WTC11 (cell line): ENCODE measurements at places on chromosomes 7 and 10.

DNA sequence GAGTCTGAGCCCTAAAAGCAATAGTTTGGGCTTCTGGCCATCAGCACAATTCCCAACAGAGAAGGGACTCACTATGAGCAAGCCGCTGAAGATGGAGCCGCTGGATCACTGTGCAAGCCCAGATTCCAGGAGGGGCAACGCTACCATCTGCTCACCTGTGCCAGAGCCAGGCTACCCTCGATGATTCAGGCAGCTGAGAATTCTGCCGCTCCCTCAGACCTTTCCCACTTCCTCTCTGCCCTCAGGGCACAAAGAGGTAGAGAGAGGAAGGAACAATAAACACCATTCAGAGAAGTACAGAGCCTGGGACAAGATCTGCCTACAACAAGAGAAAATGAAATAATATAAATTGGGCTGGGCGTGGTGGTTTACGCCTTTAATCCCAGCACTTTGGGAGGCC lies 98.1 kb downstream of the MYOF start:
- DNase-seq: no peak
- H3K4me3 ChIP-seq: no peak overlapping the region
- H3K36me3 ChIP-seq: no peaks in the 10 kb centered on the region
- H3K27ac ChIP-seq: no peak overlapping the region

DNA sequence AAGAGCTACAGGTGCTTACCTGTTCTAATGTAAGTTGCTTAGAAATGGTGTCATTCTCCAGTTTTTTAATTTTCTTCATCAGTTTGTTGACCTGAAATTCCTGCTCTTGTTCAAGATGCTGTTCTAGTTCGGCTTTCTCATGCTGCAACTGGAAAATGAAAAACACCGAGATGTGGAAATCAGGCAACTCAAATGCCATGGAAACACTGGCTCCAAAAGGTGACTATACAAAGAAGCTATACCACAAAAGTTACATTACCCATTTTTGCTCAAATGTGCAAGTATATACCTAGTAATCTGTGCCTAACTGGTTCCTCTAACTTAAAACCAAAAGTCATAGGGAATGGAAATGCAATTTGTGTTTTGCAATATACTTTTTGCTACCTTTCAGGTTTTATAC lies 73.8 kb downstream of the CCDC6 start:
- no peak for DNase-seq
- no peaks in the 10 kb centered on the region for H3K27me3 ChIP-seq
- peak overlapping the region; percentile 68; the same call in 1 of the 2 replicates for H3K27ac ChIP-seq
- peaks cover 13% of the 10 kb centered on the region for H3K36me3 ChIP-seq

DNA sequence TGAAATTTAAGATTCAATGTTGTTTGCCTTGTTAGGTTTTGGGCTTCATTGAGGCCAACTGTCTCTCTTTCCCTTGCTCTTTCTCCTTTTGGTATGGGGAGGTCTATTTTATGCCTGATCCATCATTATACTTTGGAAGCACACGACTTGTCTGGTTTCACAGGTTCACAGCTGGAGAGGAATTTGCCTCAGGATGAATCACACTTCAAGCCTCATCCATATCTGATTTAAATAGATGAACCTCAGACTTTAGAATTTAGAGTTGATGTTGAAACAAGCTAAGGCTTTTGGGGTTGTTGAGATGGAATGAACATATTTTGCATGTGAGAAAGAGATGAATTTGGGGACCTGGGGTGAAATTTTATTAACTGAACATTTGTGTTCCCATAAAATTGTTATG lies 150.5 kb upstream of the IGFBP3 start:
- H3K27me3 ChIP-seq: no peaks in the 10 kb centered on the region; the same call in 1 of the 2 replicates
- H3K4me1 ChIP-seq: 0 out of 2 replicates have a peak, but pooled peaks cover 3% of the 10 kb centered on the region
- no peak for DNase-seq
- no peaks in the 10 kb centered on the region for H3K36me3 ChIP-seq
- no peak overlapping the region for H3K4me3 ChIP-seq

DNA sequence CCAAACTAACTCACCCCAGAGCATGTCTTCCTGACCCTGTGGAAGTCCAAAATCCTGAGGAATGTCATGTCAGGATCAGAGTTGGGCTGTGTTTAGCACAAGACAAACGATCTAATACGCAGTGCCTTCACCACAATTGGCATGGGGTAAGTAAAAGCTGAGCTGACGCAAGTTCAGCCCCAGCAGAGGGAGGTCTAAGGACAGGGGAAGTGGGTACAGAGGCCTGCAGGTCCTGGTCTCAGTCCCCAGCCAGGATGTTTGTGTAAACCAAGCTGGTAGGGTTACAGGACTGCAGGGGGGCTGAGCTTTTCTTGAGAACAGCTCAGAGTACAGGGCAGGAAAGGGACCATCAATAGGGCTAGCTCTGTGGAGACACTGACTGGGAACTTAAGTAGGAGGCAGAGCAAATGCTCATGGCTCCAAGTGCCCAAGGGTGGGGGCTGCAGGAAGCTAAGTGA lies 5.3 kb upstream of the KCNIP2 start:
- no peaks in the 10 kb centered on the region for H3K27me3 ChIP-seq
- H3K4me1 ChIP-seq: peaks cover 33% of the 10 kb centered on the region
- no peak overlapping the region for H3K4me3 ChIP-seq
- H3K36me3 ChIP-seq: no peaks in the 10 kb centered on the region
- no peak for DNase-seq
- peak overlapping the region; percentile 65; the same call in 1 of the 2 replicates for H3K27ac ChIP-seq

DNA sequence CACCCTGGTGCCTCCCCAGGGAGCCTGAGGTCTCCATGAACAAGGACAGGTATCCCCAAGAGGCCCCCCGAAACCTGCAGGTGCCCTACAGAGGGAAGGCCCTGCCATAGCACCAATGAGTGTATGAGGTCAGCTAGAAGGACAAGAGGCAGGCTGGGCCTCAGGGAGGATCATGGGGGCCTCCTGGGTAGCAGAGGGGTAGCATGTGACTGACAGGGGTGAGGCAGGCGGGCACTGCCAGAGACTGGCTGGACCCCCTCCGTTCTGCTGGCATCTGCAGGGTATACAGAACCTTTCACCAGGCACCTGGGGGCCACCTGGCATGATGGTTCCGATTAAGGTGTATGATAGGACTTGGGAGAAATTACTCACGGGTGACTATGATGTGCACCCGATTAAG lies 79.2 kb upstream of the KCTD7 start:
- H3K27ac ChIP-seq: no peak overlapping the region
- H3K4me3 ChIP-seq: no peak overlapping the region
- H3K27me3 ChIP-seq: no peaks in the 10 kb centered on the region

DNA sequence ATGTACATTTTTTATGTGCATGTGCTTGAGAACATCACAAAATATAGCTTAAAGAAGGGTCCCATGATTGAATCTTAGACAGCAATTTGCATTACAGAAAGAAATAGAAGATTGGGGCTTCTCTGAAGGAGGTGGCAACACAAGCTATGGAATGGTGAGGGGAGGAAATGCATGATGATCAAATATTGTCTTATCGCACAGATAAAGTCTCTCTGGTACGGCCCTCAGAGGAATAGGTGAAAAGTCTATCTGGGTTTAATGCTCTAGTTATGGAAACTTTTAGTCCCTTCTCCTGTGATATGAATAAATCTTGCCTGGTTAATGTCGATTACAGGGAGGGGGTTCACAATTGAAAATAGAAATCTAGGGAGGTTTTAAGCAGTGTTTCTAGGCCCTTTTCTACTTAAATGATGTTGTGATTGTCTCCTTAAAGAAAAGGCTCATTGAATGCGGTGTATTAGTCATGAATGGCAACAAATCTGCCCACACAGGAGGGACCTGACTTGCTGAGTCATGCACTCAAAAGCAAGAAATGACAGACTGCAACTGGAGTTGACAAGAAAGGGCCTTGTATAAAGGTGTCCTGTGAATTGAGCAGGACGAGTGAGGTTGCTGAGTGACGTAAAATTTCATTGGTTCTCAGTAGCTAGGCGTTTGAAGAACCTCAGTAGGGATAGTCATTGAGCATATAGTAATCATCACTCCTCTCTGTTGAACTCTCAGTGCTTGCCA lies 133.4 kb upstream of the CSTF2T start:
- H3K4me1 ChIP-seq: peaks cover 10% of the 10 kb centered on the region
- no peak for DNase-seq
- H3K36me3 ChIP-seq: 0 out of 2 replicates have a peak, but pooled peaks cover 2% of the 10 kb centered on the region
- H3K4me3 ChIP-seq: no peak overlapping the region

DNA sequence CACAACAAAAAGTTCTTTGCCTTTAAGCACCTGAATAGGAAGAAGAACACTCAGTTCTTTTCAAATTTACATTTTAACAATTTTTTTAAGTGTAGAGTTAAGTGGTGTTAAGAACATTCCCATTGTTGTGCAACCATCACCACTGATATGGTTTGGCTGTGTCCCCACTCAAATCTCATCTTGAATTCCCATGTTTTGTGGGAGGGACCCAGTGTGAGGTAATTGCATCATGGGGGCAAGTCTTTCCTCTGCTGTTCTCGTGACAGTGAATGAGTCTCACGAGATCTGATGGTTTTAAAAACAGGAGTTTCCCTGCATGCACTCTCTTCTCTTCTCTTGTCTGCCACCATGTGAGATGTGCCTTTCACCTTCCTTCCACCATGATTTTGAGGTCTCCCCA lies 155.7 kb downstream of the PLXNA4 start:
- DNase-seq: no peak
- no peak overlapping the region for H3K4me3 ChIP-seq
- no peak overlapping the region for H3K27ac ChIP-seq
- no peaks in the 10 kb centered on the region for H3K27me3 ChIP-seq
- peaks cover 17% of the 10 kb centered on the region for H3K4me1 ChIP-seq

GRCh38 chr7:99786726-99787335 lies 2.8 kb upstream of the CYP3A4 start:
- peaks cover 8% of the 10 kb centered on the region; the same call in 1 of the 2 replicates for H3K4me1 ChIP-seq
- H3K27ac ChIP-seq: no peak overlapping the region
- H3K27me3 ChIP-seq: peaks cover 7% of the 10 kb centered on the region
- H3K4me3 ChIP-seq: no peak overlapping the region

GRCh38 chr7:125253452-125254190 lies 324.0 kb upstream of the POT1 start:
- DNase-seq: no peak

DNA sequence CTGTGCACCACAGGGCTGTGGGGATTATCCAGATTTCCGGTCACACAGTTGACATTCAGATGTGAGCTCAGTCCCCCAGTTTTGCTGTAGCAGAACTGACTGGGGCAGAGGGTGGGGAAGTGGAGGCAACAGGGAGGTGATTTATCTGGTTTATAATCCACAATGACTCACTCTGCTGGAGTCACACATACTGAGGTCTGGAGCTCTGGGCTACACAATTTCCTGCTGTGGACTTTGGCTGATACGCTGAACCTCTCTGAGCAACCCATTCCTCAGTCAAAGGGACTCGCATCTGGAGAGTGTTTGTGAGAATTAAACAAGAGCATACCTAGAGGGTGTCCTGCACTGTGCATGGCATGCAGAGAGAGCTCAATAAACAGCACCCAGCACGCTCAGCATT lies 64.8 kb upstream of the PLPP4 start:
- H3K4me1 ChIP-seq: peaks cover 30% of the 10 kb centered on the region
- H3K27me3 ChIP-seq: no peaks in the 10 kb centered on the region; the same call in 1 of the 2 replicates
- no peak overlapping the region for H3K27ac ChIP-seq
- no peak overlapping the region for H3K4me3 ChIP-seq

- H3K27me3 ChIP-seq: no peaks in the 10 kb centered on the region; the same call in 1 of the 2 replicates
- no peak overlapping the region for H3K4me3 ChIP-seq
- H3K27ac ChIP-seq: no peak overlapping the region
- no peak for DNase-seq
- H3K4me1 ChIP-seq: peaks cover 12% of the 10 kb centered on the region
These were observed 42.5 kb upstream of the KCNMA1 start for GRCh38 chr10:77680065-77680464.

GRCh38 chr10:110323503-110323902 lies 18.8 kb upstream of the SMNDC1 start:
- no peak overlapping the region for H3K27ac ChIP-seq
- peaks cover 5% of the 10 kb centered on the region for H3K36me3 ChIP-seq
- no peak for DNase-seq

GRCh38 chr7:122743211-122743610 lies 40.5 kb upstream of the RNF148 start:
- no peaks in the 10 kb centered on the region for H3K27me3 ChIP-seq
- DNase-seq: no peak
- H3K36me3 ChIP-seq: no peaks in the 10 kb centered on the region
- peaks cover 62% of the 10 kb centered on the region for H3K4me1 ChIP-seq
- 0 out of 2 replicates have a peak overlapping the region, but pooled peaks have one; percentile 46 for H3K27ac ChIP-seq
- no peak overlapping the region for H3K4me3 ChIP-seq

DNA sequence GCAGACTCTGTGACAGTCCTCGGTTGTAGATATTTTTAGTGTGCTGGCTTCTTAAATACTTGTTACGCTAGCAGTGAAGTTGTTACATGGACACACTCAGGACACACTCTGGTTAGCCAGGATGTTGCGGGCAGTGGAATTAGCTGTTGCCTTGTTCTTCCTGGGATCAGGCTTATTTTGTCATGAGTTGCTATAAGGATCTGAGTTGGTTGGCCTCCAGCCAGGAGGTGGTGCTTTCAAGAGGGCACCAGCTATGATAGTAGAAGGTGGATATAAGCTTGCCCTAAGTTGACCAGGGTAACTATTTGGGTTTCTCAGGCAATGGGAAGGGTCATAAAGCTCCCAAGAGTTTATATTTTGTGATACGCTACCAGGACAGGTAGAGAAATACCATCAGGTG lies 150.1 kb upstream of the C1GALT1 start:
- no peak for DNase-seq
- H3K27me3 ChIP-seq: no peaks in the 10 kb centered on the region
- H3K4me3 ChIP-seq: no peak overlapping the region
- peaks cover 5% of the 10 kb centered on the region; the same call in 1 of the 2 replicates for H3K4me1 ChIP-seq

- DNase-seq: no peak
- no peak overlapping the region for H3K27ac ChIP-seq
- no peak overlapping the region for H3K4me3 ChIP-seq
- H3K4me1 ChIP-seq: no peaks in the 10 kb centered on the region
- no peaks in the 10 kb centered on the region for H3K27me3 ChIP-seq
These were observed 248.0 kb downstream of the LRRTM3 start for GRCh38 chr10:67173787-67174186.

- H3K27me3 ChIP-seq: no peaks in the 10 kb centered on the region
- H3K36me3 ChIP-seq: no peaks in the 10 kb centered on the region
- H3K4me1 ChIP-seq: peaks cover 5% of the 10 kb centered on the region
- no peak overlapping the region for H3K4me3 ChIP-seq
- no peak overlapping the region for H3K27ac ChIP-seq
These were observed 15.3 kb upstream of the ADD3 start for GRCh38 chr10:109992485-109992884.

DNA sequence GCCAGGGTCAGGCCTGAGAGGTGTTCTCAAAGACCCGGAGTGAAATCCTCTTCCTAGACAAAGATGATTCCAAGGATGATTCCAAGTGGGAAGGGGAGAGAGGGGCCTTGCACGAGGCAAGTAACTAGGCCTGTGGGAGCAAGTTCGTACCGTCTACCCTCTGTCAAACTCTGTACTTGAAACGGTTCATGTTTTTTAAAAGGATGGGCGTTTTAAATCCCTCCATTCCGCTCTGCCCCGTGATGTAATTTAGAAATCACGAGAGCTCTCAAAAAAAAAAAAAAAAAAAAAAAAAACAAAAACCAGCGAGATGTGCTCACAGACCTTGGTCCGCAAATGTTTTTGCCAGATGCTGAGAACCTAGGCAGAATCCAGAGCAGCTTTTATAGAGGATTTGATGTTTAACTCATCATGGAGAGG lies 114.7 kb upstream of the CARD11 start:
- H3K36me3 ChIP-seq: peaks cover 12% of the 10 kb centered on the region
- H3K27me3 ChIP-seq: no peaks in the 10 kb centered on the region; the same call in 1 of the 2 replicates
- H3K4me1 ChIP-seq: peaks cover 16% of the 10 kb centered on the region
- no peak overlapping the region for H3K4me3 ChIP-seq
- no peak for DNase-seq

- H3K27ac ChIP-seq: no peak overlapping the region
- no peaks in the 10 kb centered on the region; the same call in 1 of the 2 replicates for H3K4me1 ChIP-seq
These were observed 160.4 kb downstream of the RPS24 start for GRCh38 chr10:78194050-78194449.

- no peak for DNase-seq
- peaks cover 57% of the 10 kb centered on the region for H3K4me1 ChIP-seq
- H3K4me3 ChIP-seq: no peak overlapping the region
- no peaks in the 10 kb centered on the region for H3K27me3 ChIP-seq
- H3K36me3 ChIP-seq: no peaks in the 10 kb centered on the region
These were observed 28.6 kb downstream of the SORBS1 start for GRCh38 chr10:95532536-95532935.
